ENCODE measurements at places on chromosomes 1 and 21. TPM values are rescaled to one million over a fixed set of nuclear protein-coding genes. Genes with fewer than 3 reads are reported as not detected.

DNA sequence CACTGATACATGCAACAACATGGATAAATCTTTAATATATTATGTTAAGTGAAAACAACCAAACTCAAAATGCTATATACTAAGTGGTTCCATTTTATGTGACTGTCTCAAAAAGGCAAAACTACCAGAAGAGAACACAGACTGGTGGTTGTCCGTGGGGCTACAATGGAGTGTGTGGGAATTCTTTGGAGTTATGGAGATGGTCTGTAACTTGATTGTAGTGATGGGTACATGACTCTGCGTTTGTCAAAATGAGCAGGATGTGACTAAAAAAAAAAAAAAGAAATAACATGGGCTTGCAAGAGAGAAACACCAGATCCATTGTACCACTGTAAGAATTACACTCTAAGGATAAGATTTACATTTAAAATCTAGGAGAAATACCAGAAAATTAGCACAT lies 52.2 kb upstream of the KIAA1614 start:
- no peak overlapping the region for H3K27ac ChIP-seq
- H3K4me1 ChIP-seq = no peaks in the 10 kb centered on the region
- H3K27me3 ChIP-seq = no peaks in the 10 kb centered on the region
- DNase-seq = no peak

DNA sequence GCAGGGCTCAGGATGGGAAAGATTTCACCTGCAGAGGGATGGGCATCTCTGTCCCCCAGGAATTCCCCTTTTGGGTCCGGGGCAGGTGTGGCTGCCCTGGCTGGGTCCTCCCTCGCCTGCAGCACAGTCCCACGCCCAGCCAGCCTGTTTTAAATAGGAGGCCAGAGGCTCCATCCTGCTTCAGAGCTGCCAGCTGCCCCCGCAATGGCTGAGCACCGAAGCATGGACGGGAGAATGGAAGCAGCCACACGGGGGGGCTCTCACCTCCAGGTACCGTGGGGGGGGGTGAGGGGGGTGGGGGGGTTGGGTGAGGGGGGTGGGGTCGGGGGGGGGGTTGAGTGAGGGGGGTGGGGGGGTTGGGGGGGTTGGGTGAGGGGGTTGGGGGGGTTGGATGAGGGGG lies 3.6 kb downstream of the SCNN1D start:
- no peaks in the 10 kb centered on the region for H3K27me3 ChIP-seq
- no peak for DNase-seq
- no peak overlapping the region for H3K4me3 ChIP-seq
- no peaks in the 10 kb centered on the region for H3K36me3 ChIP-seq

Gene MRPS14
- total RNA-seq = 33.4 TPM

DNA sequence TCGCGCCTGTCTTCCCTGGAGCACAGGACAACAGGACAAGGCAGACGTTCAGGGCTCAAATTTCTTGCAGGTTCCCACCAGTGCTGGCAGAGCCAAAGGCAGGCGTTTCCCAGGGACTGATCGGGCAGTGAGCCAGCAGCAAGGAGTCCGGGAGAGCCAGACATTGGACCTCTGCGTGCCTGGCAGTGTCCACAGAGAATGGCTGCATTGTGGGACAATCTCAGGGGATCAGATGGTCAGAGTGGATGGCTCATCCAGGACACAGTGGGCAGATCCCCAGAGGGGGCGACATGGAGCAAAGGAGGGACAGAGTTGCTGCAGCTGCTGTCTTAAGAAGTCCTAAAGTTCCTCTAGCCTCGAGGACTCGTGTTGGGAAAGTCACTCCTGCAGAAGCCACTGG lies 4.6 kb downstream of the TMEM63A start:
- DNase-seq = peak; percentile 26
- peaks cover 28% of the 10 kb centered on the region for H3K4me1 ChIP-seq
- no peak overlapping the region for H3K4me3 ChIP-seq
- H3K36me3 ChIP-seq = peaks cover 7% of the 10 kb centered on the region

- H3K27me3 ChIP-seq = no peaks in the 10 kb centered on the region
- H3K36me3 ChIP-seq = no peaks in the 10 kb centered on the region
- H3K27ac ChIP-seq = no peak overlapping the region
- H3K4me1 ChIP-seq = no peaks in the 10 kb centered on the region
These were observed 155.6 kb upstream of the ZNF648 start for GRCh38 chr1:182217071-182217470.

- H3K36me3 ChIP-seq = no peaks in the 10 kb centered on the region
- no peaks in the 10 kb centered on the region for H3K27me3 ChIP-seq
- DNase-seq = no peak
- H3K27ac ChIP-seq = no peak overlapping the region
These were observed 15.4 kb downstream of the CD247 start for GRCh38 chr1:167502719-167503462.

Gene RSPH1
- not detected for total RNA-seq

GRCh38 chr1:21543598-21543997 lies 34.4 kb downstream of the ALPL start:
- no peaks in the 10 kb centered on the region for H3K4me1 ChIP-seq
- H3K27me3 ChIP-seq = no peaks in the 10 kb centered on the region
- DNase-seq = no peak
- H3K4me3 ChIP-seq = no peak overlapping the region
- H3K27ac ChIP-seq = no peak overlapping the region

- DNase-seq = no peak
- H3K4me1 ChIP-seq = no peaks in the 10 kb centered on the region
- H3K27ac ChIP-seq = no peak overlapping the region
- H3K36me3 ChIP-seq = no peaks in the 10 kb centered on the region
These were observed 31.9 kb downstream of the SLC44A5 start for GRCh38 chr1:75579046-75579445.

DNA sequence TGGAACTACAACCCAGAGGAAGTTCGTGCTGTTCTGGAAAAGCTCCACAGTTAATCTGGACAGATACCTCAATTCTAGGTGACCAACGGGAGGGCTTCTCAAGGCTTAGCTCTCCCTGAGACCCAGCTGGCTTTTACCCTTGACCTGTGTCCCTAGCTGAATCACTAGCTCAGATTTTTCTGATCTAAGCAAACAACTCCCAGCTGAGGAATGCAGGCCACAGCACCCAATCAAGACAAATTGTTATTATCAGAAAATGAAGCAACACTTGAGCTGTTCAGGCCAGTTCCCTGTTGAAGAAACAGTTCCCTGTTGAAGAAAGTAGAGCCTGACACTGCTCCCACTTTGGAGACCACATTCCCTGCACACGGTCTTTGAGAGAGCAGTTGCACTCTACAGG lies 16.0 kb downstream of the DIO1 start:
- no peak for DNase-seq
- H3K27ac ChIP-seq = peak overlapping the region; percentile 71
- no peaks in the 10 kb centered on the region for H3K4me1 ChIP-seq
- no peaks in the 10 kb centered on the region for H3K27me3 ChIP-seq

DNA sequence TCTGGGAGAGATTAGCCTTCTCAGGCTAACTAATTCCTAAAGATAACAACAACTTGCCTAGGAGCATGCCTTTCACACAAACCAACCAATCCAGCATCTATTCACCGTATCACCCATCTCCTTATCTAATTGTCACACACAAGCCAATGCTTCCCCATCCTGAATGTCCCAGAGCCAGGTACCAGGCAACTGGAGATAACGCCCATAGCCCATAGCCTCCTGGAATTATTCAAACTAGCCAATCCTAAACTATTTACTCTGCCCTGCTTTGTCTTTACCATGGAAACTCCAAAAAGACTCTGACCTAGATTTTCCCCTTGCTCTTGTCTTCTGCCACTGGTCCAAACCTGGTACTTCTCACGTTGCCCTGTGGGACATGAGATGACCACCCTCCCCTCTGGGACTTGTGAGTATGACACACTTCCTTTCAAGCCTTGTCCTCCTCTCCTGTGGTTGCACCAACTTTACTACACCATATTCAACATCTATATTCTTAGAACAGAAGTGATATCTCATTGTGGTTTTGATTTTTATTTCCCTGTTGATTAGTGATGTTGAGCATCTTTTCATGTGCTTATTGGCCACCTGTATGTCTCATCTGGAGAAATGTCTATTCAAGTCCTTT lies 8.8 kb upstream of the ATG4C start:
- no peak overlapping the region for H3K27ac ChIP-seq
- DNase-seq = no peak
- H3K27me3 ChIP-seq = no peaks in the 10 kb centered on the region
- H3K4me1 ChIP-seq = no peaks in the 10 kb centered on the region
- H3K36me3 ChIP-seq = no peaks in the 10 kb centered on the region
- no peak overlapping the region for H3K4me3 ChIP-seq

DNA sequence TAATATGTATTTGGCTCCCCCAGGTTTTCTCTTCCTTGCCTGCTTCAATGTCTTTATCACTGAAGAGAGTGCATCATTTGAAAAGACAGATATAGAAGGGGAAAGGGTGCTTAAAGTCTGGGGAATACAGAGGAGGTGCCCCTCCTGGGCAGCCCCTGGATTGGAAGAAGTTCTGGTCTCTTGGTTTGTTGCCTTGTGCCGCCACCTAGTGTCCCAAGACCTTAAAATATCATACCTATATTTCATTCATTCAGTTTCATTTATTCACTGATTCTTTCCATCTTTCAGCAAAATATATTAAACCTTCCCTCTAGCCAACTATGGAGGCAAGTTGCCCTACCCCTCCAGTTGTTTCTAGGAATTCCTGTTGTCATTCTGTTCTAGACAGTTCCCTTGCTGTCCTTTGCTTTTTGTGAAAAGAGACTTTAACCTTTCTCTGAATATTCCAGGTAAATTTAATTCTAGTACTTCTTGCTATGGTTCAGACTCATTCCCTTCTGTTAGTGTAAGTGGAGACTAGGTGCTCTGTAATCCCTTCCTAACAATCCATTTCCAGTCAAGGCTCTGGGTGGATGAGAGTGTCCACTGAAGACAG lies 56.1 kb downstream of the MEF2D start:
- no peak overlapping the region for H3K4me3 ChIP-seq
- H3K27ac ChIP-seq = no peak overlapping the region
- no peaks in the 10 kb centered on the region for H3K4me1 ChIP-seq
- peaks cover 74% of the 10 kb centered on the region for H3K27me3 ChIP-seq
- no peak for DNase-seq
- H3K36me3 ChIP-seq = no peaks in the 10 kb centered on the region

GRCh38 chr1:85321237-85321964 lies 45.0 kb upstream of the BCL10 start:
- no peak for DNase-seq
- no peak overlapping the region for H3K4me3 ChIP-seq
- H3K27ac ChIP-seq = no peak overlapping the region
- no peaks in the 10 kb centered on the region for H3K36me3 ChIP-seq
- no peaks in the 10 kb centered on the region for H3K27me3 ChIP-seq
- H3K4me1 ChIP-seq = no peaks in the 10 kb centered on the region

Measured in tibial nerve (tissue), 4 donors.